Stimulated activated CD4-positive, alpha-beta T cell treated with anti-CD3 and anti-CD28 coated beads, Interleukin-2, amount 100 ng/mL, for 48 hours (primary cell): ENCODE measurements at places on chromosomes 3 and 15.

GRCh38 chr3:144497452-144497851, 525.8 kb downstream of the DIPK2A start:
- no peak for DNase-seq

DNA sequence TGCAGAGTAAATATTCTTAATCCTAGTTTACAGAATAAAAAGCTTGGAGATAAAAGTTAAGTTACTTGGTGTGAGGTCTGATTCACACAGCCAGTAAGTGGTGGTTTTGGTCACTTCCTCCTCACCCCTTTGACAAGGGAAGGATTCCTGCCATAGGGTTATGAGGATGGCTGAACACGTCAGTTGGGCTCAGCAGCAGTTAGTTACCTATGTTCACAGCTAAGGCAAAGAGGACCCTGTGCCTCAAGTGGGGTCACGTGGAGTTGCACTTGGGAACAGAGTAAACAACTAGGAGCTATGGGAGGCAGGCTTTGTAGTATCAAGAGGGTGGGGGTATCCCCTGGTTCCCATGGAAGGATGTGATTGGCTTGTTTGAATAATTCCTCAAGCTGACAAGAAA, 232.2 kb downstream of the UBE2E2 start:
- no peak for DNase-seq

DNA sequence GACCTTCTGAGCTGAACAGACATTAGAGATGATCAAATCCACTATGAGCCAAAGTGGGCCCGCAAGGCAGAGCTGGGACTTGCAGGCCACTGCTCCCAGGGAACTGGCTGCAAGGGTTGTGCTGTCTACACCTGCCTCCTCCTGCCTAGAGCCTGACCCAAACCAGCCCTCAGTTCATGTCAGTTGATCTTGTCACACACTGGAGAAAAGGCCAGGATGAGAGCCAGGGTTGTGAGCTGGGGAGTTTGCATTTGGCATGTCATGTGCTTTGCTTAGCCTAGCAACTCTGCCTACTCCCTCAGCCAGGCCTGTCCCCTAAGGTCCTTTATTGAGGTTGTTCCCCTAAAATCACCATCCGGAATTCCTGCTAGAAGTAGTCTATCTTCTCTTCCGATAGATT, 67.8 kb downstream of the RAB11A start:
- no peak for DNase-seq

DNA sequence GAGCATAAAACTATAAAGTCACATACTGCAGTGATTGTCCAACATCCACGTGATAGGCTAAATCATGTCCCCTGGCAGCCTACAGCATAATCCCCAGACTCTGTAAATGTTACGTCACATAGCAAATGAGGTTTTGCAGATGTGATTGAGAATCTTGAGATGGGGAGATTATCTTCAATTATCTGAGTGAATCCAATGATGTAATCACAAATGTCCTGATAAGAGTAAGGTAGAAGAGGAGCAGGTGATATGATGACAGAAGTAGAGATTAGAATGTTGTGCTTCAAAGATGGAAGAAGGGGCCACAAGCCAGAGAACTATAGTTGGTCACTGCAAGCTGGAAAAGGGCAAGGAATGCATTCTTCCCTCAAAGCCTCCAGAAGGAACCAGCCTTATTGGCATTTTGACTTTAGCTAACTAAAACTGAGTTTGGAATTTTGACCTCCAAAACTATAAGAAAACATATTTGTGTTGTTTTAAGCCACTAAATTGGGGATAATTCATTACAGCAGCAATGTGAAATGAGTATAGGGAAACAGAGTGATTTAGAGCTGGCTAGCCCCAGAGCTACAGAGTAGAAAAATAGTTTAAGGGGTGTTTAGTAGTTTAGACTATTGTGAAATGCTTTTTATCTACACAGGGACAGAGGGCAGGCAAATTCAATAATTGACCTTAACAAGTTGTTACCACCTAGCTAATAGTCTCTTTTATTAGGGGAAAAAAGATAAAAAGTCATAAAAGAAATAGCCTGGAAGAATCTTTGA, 15.2 kb downstream of the SLC2A2 start:
- DNase-seq, result no peak

- no peak for DNase-seq
Observed at GRCh38 chr3:13687517-13687943, 138.6 kb downstream of the FBLN2 start.

- DNase-seq, result no peak
Observed at GRCh38 chr3:52216585-52217408, 8.6 kb downstream of the TLR9 start.

GRCh38 chr3:2993736-2994135, 116.4 kb downstream of the IL5RA start:
- DNase-seq, result no peak

GRCh38 chr15:98668566-98669308, 20.4 kb downstream of the IGF1R start:
- DNase-seq, result peak; percentile 20

DNA sequence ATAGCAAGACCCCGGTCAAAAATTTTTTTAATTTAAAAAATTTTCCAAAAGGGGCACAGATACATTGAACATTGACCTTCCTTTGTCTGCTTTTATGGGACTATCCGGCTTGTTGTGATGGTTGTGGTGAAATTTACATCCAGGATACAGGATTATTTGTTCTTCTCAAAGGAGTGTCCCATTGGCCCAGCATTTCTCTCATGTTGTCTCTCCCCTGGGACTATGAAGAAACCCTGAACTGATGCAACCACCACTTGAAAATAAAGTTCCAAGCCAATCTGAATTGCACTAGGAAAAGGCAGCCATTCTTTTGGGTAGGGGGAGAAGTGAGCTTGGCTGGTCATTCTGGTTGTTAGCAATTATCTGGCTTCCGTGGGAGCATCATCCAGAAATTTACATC, 58.4 kb downstream of the PPARG start:
- DNase-seq, result no peak

- DNase-seq, result peak; percentile 48
Observed at GRCh38 chr3:46947981-46948791, 28.4 kb downstream of the CCDC12 start.

- DNase-seq, result no peak
Observed at GRCh38 chr3:178507507-178508442, 28.5 kb upstream of the KCNMB2 start.

- DNase-seq, result no peak
Observed at GRCh38 chr15:62791694-62792093, 250.9 kb upstream of the TPM1 start.

DNA sequence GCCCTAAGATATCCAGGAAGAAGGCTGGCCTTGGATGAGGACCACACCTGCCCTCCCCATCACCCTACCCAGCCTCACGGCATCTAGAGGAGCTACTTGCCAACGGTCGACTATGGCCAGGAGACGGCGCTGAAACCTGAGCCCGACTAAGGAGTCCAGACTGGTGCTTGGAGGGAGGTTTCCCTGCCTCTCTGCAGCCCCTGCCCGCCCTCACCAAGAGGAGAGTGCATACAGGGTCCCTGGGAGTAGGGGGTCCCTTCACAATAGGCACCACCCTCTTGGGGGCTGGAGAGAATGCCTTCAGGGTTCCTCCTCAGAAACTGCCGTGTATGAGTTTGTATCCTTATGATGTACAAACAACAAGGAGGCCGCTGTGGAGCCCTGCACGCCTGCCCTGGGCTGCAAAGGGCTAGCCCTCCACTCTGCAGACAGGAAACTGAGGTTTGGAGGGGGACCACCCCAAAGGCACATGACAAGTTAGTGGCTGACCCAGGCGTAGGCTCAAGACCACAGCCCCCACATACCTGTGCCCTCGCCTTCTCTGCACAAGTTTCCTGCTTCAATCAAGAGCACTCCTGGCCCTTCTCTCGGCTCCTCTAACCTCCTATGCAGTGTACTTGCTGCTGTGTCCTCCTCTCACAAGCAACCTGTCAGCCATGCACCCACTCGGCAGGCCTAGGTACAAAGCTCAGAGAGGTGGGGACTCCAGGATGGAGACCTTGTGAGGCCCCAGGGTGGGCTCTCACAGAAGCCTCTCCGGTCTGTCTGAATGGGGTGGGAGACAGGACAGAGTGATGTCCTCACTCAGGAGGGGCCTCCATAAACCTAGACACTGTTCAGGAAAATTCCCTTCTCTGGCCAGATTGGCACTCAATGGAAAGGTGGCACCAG, 7.4 kb downstream of the KLF15 start:
- no peak for DNase-seq

GRCh38 chr3:12773710-12774086, 14.6 kb upstream of the TMEM40 start:
- DNase-seq, result no peak

DNA sequence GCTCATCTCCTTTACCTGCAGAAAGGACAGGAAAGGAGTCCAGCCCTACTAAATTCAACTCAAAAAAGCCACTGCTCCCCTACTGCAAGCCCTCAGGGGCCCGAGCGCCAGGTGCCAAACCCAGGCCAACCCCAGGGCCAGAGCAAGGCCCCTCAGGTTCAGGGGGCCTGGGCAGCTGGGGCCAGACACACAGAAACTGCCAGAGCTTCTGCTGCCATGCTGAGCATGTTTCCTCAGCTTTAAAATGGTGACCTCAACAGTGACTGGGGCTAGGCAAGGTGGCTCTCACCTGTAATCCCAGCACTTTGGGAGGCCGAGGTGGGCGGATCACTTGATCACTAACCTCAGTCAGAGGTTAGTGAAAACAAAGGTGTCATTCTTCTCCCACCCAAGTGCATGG, 38.8 kb downstream of the KLHL25 start:
- no peak for DNase-seq

- no peak for DNase-seq
Observed at GRCh38 chr3:185822221-185823000, 2.4 kb downstream of the IGF2BP2 start.

DNA sequence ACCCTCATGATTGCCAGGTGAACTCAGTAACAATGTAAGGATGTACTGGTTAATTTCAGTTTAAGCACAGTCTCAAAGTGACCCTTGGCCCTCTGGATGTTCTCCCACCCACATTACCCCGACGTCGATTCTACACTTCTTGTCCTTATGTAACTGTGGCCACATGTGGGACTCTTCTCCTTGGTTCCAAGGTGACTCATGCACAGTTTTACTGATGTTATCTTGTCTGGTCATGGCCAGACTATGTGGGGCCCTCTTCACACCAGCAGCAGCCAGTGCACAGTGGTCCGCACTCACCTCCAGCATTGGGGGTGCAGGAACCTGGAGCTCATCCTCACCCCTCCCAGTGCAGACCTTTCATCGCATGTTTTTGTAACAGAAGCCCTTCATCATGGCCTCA, 519.4 kb downstream of the OCA2 start:
- DNase-seq, result no peak

GRCh38 chr3:65905771-65906170, 132.9 kb downstream of the MAGI1 start:
- DNase-seq, result no peak

DNA sequence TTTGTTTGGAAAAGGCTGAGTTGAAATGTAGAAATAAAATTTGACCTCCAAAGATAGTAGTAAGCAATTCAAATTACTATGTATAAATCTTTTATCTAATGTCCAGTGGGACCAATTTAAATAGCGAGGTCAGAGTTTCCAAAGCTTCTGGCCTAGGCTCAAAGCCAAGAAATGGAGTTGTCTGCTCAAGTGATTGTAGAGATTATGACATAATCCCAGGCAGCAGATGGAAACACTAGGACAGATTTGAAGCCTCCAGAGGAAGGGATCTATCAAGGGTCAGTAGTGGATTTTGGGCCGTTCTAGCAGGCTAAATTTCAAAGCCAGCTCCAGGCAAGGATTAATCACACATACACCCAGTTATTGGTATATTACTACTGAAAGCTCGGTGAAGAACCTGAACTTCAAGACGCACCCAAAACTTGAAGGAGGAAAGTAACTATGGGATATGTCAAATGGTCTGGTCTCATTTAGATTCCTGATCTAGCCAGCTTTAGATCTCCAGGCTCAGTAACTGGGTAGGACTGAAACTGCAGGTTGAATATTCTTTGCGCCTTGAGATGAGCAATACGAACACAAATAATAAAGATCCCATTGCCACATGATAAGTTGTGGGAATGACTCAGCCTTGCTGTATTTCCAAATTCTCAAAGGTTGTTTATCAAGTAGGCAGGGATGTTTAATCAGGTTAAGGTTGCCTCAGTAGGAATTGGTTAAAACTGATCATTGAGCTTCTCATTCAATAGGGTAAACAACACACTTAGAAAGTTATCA, 30.9 kb upstream of the ARRDC4 start:
- no peak for DNase-seq

GRCh38 chr3:186614597-186615483, 2.0 kb downstream of the AHSG start:
- DNase-seq, result peak; percentile 70

- DNase-seq, result no peak
Observed at GRCh38 chr3:9778143-9779074, 8.7 kb upstream of the CAMK1 start.

DNA sequence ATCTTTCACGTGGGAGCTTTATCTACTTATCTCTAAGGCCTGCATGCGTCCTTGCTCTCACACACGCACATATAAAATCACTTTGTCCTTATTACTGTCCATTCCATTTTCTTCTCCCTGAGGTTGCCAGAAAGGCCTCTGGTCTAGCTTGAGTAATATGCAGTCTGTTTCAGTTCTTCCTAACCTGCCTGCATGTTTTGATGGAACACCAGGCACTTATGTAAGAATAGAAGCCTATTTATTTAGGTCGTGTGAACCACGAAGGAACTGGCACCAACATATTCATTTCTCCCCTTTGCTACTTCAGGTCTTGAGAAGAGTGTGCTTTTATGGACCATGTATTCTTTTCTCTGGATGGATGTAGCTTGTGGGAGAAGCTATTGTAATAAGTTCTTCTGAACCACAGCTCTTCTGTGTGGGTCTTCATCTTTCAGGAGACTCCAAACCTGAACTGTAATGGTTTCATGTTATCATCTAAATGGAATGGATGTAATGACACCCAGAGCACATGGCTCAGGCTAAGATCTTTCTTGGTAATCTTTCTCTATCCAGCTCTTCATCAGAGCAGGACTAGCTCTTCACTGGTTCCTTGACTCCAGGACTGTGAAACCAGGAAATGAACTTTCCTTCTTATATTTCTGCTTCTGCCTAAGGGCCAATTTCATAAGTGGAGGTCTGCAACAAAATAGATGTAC, 53.8 kb downstream of the UBE2E2 start:
- no peak for DNase-seq

- no peak for DNase-seq
Observed at GRCh38 chr3:81816473-81817250, 55.2 kb upstream of the GBE1 start.

DNA sequence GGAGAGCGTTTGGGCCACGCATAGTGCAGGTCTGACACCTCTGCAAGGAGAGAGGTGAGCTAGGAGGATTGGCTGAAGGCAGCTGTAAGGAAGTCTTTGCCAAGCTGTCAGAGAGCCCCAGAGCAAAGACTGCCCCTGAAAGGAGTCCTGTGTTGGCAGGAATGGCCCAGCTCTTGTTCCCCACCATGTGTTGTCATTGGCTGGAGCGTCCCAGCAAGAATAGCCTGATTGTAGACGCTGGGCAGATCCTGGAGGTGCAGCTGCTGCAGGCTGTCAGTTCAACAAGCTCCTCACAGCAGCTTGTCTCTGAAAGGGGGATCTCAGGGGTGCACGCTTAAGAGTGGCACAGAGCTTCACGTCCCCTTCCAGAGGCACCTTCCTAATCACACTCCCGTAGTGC, 237.6 kb downstream of the FEZF2 start:
- no peak for DNase-seq

DNA sequence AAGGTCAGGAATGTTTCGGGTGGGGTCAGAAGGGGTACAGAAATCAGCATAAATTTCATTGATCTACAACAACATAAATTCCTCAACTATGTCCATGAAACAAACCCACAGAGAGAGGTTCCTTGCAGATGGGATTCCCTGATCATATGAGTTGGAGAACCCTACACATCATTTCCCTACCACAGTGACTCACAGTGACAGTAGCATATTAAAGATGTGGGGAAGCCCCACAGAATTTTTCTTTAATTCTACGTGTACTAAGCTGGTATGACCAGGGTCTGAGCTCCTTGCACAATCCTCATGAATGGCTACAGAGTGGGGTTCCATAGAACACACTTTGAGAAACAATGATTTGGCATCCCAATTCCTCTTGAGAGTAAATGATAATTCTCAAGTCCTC, 116.9 kb upstream of the RAD18 start:
- no peak for DNase-seq
